ENCODE measurements at places on chromosomes 11 and 22. TPM values are rescaled to one million over a fixed set of nuclear protein-coding genes. Genes with fewer than 3 reads are reported as not detected.

DNA sequence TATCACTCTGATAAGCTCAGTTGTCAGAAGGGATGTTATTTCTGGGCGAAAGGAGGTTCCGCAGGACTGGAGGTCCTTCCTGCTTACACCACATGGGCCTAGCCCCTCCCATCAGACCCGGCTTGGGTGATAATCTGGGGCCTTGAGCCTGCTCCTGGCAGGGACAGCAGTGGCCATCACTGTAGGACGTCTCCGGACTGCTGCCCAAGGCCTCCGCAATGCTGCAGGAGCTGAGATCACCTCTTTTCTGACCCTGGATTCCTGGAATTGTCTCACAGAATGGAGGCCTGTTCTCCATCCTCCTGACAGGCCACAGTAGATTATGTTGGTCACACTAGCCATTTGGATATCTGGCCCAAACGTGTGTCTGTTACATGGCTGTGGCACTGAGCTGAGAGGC, 9.2 kb upstream of the BIK start:
- no peak for DNase-seq

KCNJ11 gene
- 20.5 TPM for total RNA-seq

MS4A3 gene
- not detected for total RNA-seq

DNA sequence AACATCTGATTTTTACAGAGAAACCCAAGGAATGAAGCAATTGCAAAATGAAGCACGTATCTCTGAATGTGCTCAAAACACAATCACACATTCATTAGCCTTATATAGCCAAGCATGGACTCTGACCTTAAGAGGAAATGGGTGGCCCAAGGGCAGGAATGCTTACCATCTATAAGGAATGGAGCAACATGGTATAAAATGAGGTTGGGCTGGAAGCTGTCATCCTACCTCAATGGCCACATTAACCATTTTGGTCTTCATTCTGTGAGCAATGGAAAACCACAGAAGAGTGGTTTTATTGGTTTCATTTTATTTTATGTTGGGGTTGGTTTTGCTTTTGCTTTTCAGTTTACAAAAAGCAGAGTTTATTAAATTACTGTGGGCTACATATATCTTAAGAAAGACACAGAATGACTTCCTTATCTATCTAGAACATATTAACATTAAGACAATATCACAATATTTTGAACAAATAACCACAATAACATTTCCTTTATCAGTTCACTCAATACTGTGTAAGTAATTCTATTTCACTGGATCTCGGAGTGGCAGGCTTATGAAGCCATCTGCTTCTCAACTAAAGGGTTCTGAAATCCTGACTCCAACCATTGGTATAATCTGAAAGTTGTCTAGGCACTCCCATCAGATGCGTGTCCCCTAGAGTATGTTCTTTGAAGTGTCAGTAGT, 10.8 kb upstream of the MS4A13 start:
- no peak for DNase-seq

- DNase-seq: no peak
These were observed 96.7 kb downstream of the SNX19 start for GRCh38 chr11:130819625-130820024.

KCNJ1 gene
- 0.42 TPM for total RNA-seq

TMPRSS13 gene
- total RNA-seq: 130 TPM

GUCY1A2 gene
- total RNA-seq: 1.8 TPM

KRTAP5-2 gene
- 0.55 TPM for total RNA-seq

DNA sequence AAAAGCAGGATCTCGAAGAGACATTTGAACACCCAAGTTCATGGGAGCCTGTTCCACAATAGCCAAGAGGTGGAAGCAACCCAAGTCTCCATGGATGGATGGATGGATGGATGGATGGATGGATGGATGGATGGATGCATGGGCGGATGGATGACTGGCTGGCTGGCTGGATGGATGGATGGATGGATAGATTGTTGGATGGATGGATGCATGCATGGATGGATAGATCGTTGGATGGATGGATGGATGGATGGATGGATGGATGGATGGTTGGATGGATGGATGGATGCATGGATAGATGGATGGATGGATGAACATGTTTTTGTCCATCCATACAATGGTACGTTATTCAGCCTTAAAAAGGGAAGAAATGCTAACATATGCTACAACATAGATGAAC, 603.4 kb downstream of the BRD1 start:
- no peak for DNase-seq

GALNT18 gene
- 33.0 TPM for total RNA-seq

GRCh38 chr11:3674189-3674588, 3.0 kb upstream of the CHRNA10 start:
- DNase-seq: no peak

DNA sequence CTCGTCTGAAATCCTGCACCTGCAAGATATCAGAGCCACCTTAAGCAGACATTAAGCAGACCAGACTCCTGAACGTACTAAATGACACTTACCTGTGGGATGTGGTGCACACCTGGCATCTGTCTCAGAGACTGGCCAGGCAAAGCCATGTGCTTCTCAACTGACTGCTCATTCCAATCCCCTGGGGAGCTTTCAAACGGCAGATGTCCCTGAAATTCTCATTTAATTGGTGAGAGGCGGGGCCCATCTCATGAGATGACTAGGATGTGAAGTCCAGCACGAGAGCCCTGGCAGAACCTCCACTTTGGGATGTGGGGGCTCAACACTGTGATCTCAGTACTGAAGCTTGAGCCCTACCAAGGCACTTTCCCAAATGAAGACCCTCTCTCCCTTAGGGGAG, 84.9 kb upstream of the HMGXB4 start:
- DNase-seq: no peak

DNA sequence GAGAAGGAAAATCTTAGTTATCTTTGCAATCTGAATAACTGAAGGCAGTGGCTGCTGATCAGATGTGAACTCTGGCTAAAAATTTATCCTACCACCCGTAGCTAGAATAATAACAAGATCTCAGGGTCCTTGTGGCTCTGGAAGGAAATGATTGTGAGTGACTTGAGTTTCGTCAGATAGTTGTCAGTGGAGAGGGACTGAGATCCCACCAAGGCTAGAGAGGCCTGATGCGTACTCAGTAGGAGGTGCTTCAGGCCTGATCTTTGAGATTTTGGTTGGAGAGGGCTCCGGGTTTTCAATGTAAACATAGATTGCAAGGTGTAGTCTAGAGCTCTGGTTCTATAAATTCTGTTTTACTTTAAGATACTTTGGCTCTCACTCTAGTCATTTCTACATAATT, 1.4 kb downstream of the MADD start:
- no peak for DNase-seq

OMP gene
- not detected for total RNA-seq
